ENCODE measurements at places on chromosomes 3 and 15. TPM values are rescaled to one million over a fixed set of nuclear protein-coding genes. Genes with fewer than 3 reads are reported as not detected.

Gene FSIP1
- total RNA-seq, result 8.6 TPM

Gene C3orf20
- 0.21 TPM for total RNA-seq

Gene CCR3
- total RNA-seq, result 0.28 TPM

Gene GABRG3
- total RNA-seq, result not detected

Gene RAF1
- total RNA-seq, result 75.3 TPM

Gene GOLGA8O
- total RNA-seq, result 0.39 TPM

Gene ST8SIA2
- total RNA-seq, result 0.73 TPM

Gene ATG3
- 55.1 TPM for total RNA-seq

Gene TAGLN3
- 0.37 TPM for total RNA-seq

Gene KIF7
- 1.7 TPM for total RNA-seq

Gene PXK
- 12.6 TPM for total RNA-seq

Gene GPR87
- not detected for total RNA-seq

Gene LXN
- total RNA-seq, result 63.8 TPM

Gene CFAP100
- total RNA-seq, result not detected

Gene QTRT2
- 19.5 TPM for total RNA-seq

Gene ESYT3
- 1.7 TPM for total RNA-seq

Gene FRMD4B
- 27.6 TPM for total RNA-seq

Gene LRTM1
- total RNA-seq, result not detected

Gene RASGRF1
- total RNA-seq, result 0.14 TPM

Gene CKMT1A
- 229 TPM for total RNA-seq

Gene SHC4
- total RNA-seq, result 0.24 TPM

Gene APBA2
- total RNA-seq, result 1.2 TPM

Gene CCNB2
- 17.6 TPM for total RNA-seq

Gene CAMP
- not detected for total RNA-seq

Gene CMTM8
- 11.4 TPM for total RNA-seq

Gene GUCA1C
- not detected for total RNA-seq

Gene NEIL1
- total RNA-seq, result 51.5 TPM

Gene PPP1R14D
- 153 TPM for total RNA-seq

Gene VWA5B2
- total RNA-seq, result 2.2 TPM

Gene UBE2E1
- 96.3 TPM for total RNA-seq

Gene FBXO22
- 24.8 TPM for total RNA-seq

Gene SPRED1
- total RNA-seq, result 32.4 TPM

Gene TM4SF4
- 0.70 TPM for total RNA-seq

Gene TMEM212
- not detected for total RNA-seq

Gene TRNT1
- 17.2 TPM for total RNA-seq

Gene LRRIQ4
- 0.22 TPM for total RNA-seq

Gene ACKR2
- 6.3 TPM for total RNA-seq

Gene LMAN1L
- total RNA-seq, result not detected

Gene WDR93
- total RNA-seq, result not detected

Gene FBXL2
- 0.46 TPM for total RNA-seq

Data from left colon (tissue), 2 donors.